ENCODE measurements at places on chromosomes 7 and 10. TPM values are rescaled to one million over a fixed set of nuclear protein-coding genes. Genes with fewer than 3 reads are reported as not detected.

Gene CREB5
- 3.1 TPM for total RNA-seq

Gene GPRIN2
- total RNA-seq = not detected

Gene KCNH2
- total RNA-seq = 6.2 TPM

Gene SUN3
- not detected for total RNA-seq

Gene AGMO
- total RNA-seq = not detected

Gene LIPJ
- 0.26 TPM for total RNA-seq

Gene DOCK4
- 30.3 TPM for total RNA-seq
